ENCODE measurements at places on chromosomes 11 and 22.

DNA sequence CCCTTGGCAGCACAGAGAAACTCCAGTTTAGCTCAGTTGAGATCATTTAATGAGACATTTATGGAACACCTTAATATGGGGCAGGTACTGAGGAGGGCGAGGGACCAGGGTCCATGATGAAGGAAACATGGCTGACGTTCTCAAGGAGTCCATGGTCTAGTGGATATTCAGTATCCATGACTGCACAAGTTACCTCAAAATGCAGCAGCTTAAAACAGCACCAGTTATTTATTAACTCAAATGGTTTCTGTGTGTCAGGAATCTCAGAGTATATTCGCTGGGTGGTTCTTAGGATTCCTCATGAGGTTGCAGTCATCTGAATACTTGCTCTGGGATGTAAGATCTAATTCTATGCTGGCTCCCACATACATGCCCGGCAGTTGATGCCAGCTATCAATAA lies 346.8 kb downstream of the LARGE1 start:
- no peak for DNase-seq

DNA sequence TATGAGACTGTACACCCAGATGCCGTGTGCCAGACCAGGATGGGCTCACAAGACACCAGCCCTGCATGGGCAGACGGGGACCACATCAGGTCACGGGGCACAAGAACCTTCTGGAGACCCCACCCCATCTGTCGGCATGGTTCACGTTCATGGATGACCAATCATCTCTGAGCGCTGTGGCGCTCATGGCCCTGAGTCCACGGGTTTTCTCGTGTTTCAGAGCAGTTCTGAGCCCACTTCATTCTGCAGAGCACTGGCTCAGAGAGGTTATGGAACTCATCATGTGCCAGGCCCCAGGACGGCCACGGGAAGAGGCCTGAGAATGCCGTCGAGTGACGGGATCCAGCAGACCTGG lies 63.0 kb upstream of the PPARA start:
- DNase-seq = no peak

DNA sequence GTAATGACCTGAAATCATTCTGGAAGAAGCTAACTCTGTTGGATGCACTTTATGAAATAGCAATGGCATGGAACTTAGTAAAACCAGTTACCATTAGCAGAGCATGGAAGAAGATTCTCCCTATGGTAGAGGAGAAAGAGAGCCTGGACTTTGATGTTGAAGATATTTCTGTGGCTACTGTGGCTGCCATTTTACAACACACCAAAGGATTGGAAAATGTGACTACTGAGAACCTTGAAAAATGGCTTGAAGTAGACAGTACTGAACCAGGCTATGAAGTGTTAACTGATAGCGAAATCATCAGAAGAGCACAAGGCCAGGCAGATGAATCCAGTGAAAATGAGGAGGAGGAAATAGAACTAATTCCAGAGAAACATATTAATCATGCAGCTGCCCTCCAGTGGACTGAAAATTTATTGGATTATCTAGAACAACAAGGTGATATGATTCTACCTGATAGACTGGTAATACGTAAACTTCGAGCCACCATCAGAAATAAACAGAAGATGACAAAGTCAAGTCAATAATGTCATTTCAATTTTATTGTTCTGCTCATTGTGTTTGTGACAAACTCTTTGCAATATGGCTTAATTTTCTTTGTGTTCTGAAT lies 2.0 kb downstream of the JRKL start:
- peak; percentile 2 for DNase-seq

- DNase-seq = no peak
These were observed 89.5 kb downstream of the TBC1D22A start for GRCh38 chr22:46851941-46852340.

DNA sequence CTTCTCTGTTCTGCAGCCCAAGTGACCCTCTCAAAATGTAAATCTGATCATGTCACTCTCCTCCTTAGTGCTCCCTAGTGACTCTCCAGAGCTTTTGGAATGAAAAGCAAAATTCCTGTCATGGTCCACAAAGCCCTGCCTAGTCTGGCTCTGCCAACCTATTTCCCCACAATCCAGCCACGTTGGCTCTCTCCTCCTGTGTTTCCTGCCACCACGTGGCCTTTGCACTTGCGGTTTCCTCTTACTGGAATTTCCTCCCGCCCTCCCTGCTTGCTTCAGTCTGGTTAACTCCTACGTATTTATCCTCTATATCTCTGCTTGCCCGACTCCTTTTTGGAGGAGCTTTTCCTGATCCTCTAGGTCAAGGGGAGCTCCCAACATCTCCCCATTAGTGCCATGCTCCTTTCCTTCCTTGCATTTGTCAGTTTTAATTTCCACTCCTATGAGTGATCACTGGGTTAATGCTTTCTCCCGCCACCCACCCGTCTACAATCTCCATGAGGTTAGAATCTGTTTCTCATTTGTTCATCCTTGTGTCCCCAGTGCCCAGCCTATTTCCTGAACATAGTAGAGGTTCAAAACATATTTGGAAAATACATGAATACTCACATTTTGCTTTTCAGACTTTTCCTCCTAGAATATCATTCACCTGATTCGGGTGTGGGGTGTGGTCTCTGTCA lies 11.5 kb downstream of the NNMT start:
- DNase-seq = peak; percentile 66

- no peak for DNase-seq
These were observed 652.1 kb downstream of the NELL1 start for GRCh38 chr11:21321530-21321929.
